Neural crest cell (in vitro differentiated cells): ENCODE measurements at places on chromosomes 2 and 18.

DNA sequence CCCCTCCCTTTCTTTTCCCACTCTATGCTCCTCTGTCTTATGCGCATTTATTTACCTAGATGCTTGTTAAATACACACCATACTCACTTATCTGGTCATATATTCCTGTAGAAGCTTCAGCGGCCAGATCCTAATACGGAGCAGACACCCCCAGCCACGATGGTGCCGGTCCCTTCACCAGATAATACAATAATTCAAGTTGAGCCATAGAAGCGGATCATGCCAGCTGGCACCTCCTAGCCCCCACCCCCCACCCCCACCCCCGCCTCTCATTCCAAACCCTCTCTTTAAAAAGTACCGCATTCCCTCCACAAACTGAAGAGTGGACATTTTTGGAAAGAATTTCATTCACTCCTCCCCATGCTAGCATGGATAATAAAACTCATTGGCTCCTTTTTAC, 95.2 kb downstream of the BIN1 start:
- DNase-seq, result no peak

GRCh38 chr18:55546851-55547704, 40.9 kb downstream of the TCF4 start:
- DNase-seq, result no peak

DNA sequence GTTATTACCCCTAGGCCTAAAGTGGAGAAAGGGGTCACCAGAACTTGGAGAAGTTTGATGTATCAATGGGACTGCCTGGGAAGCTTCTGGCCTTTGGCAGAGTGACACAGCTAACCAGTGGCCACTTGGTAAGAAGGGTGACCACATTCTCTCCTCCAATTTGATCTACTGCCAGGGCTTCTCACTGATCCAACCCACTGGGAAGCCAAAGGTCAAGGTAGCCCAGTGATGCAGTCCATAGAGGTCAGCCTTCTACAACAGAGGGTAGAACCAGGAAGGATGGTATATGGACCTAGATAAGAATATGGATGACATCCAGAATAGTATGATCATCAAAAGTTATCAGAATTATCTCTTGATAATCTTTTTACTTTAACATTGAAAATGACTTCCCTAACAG, 493.6 kb downstream of the NYAP2 start:
- DNase-seq, result no peak

DNA sequence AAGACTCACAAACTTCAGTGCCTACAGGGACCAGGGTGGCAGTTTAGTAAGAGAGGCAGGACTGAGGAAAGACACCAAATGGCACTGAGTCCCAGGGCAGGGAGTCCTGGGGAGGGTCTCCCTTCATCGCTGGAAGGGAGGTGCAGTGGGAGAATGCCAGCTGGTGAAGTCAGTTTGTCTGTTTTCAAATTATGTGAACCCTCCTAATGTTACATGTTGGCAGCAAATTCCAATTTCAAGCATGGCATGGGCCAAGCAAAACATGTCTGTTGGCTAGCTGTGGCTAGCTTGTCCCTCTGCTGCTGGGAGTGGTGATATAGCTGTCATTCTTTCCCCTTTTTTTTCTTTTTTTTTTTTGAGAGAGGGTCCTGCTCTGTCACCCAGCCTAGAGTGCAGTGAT, 55.9 kb upstream of the HAAO start:
- DNase-seq, result no peak

DNA sequence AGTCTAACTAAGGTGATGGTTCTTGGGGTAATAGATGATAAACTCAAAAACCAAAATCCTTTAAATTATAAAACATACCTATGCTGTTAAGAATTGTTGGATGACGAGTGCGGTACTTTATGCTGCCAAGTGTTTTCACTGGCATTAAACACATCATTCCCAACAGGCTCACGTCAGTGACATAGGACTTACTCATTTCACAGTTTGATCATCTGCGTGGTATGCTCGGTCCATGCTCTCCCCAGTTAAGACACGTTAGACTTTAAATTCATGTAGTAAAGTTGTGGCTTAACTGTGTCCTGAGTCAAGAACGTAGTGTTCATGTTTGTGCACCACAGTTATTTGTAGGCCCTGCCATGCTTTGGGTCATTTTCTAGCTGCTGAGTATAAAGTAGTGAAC, 125.6 kb upstream of the MYT1L start:
- no peak for DNase-seq
